Mononuclear cell (primary cell): ENCODE measurements at places on chromosomes 6 and 20. TPM values are rescaled to one million over a fixed set of nuclear protein-coding genes. Genes with fewer than 3 reads are reported as not detected.

The C20orf141 gene
- not detected for total RNA-seq

The SLC26A8 gene
- total RNA-seq, result 0.10 TPM

The MUC22 gene
- total RNA-seq, result not detected

The AURKA gene
- 3.0 TPM for total RNA-seq

The SLC22A23 gene
- total RNA-seq, result 6.0 TPM

The ARG1 gene
- not detected for total RNA-seq

The TDRD6 gene
- not detected for total RNA-seq

The DNAAF9 gene
- 4.6 TPM for total RNA-seq

The SLC35F1 gene
- not detected for total RNA-seq

The GSTA4 gene
- total RNA-seq, result 0.63 TPM

The OR2B6 gene
- total RNA-seq, result not detected

The CD93 gene
- total RNA-seq, result 85.5 TPM

The AKAP12 gene
- total RNA-seq, result 0.31 TPM

The MLIP gene
- not detected for total RNA-seq

The RHAG gene
- not detected for total RNA-seq

The TBXT gene
- not detected for total RNA-seq

The KAT14 gene
- 6.4 TPM for total RNA-seq

The BTN1A1 gene
- not detected for total RNA-seq

The SNAI1 gene
- total RNA-seq, result 5.8 TPM

The DYNLT1 gene
- 96.8 TPM for total RNA-seq

The SLA2 gene
- total RNA-seq, result 25.3 TPM

The C20orf204 gene
- 2.9 TPM for total RNA-seq

The LIN28B gene
- not detected for total RNA-seq

The PLA2G7 gene
- 5.1 TPM for total RNA-seq

The MMP24OS gene
- total RNA-seq, result 20.1 TPM

The MEP1A gene
- total RNA-seq, result not detected

The FANCE gene
- 1.4 TPM for total RNA-seq

The HLA-DQA1 gene
- 12.5 TPM for total RNA-seq

The ADGRF5 gene
- total RNA-seq, result not detected

The CTAGE9 gene
- not detected for total RNA-seq

The F13A1 gene
- total RNA-seq, result 158 TPM

The HLA-G gene
- total RNA-seq, result 0.63 TPM

The GINS1 gene
- total RNA-seq, result 0.21 TPM

The KIAA0408 gene
- 1.0 TPM for total RNA-seq

The TAGAP gene
- 320 TPM for total RNA-seq

The GLP1R gene
- 0.10 TPM for total RNA-seq

The SEL1L2 gene
- total RNA-seq, result not detected

The PTPRT gene
- total RNA-seq, result under 0.01 TPM

The TBX18 gene
- under 0.01 TPM for total RNA-seq

The OTOR gene
- not detected for total RNA-seq

The SMPD2 gene
- total RNA-seq, result 22.5 TPM

The MAK gene
- total RNA-seq, result 0.42 TPM

The NDUFAF4 gene
- 23.3 TPM for total RNA-seq

The COX4I2 gene
- not detected for total RNA-seq

The MARCKS gene
- 48.4 TPM for total RNA-seq

The NFYA gene
- total RNA-seq, result 16.6 TPM

The CST7 gene
- total RNA-seq, result 48.1 TPM

The COL21A1 gene
- not detected for total RNA-seq
